ACHN (cell line): ENCODE measurements at places on chromosomes 6 and 20.

- DNase-seq = no peak
Measured at GRCh38 chr6:2125158-2125557, 120.2 kb downstream of the GMDS start.

DNA sequence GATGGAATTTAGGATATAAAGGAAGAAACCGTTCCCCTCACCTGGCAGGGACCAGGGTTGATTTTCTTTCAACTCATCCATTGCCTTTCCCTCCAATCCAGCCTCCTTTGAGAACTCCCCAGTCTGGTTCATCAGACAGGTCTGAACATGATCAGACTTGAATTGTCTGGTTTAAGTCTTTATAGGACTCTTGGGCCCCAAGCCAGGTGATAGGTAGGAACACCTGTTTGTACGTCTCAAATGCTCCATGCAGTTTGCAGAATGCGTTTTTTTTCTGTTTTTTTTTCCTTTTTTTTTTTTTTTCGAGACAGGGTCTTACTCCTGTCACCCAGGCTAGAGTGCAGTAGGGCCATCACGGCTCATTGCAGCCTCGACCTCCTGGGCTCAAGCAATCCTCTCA is 4.1 kb upstream of the CEP250 start:
- no peak for DNase-seq

DNA sequence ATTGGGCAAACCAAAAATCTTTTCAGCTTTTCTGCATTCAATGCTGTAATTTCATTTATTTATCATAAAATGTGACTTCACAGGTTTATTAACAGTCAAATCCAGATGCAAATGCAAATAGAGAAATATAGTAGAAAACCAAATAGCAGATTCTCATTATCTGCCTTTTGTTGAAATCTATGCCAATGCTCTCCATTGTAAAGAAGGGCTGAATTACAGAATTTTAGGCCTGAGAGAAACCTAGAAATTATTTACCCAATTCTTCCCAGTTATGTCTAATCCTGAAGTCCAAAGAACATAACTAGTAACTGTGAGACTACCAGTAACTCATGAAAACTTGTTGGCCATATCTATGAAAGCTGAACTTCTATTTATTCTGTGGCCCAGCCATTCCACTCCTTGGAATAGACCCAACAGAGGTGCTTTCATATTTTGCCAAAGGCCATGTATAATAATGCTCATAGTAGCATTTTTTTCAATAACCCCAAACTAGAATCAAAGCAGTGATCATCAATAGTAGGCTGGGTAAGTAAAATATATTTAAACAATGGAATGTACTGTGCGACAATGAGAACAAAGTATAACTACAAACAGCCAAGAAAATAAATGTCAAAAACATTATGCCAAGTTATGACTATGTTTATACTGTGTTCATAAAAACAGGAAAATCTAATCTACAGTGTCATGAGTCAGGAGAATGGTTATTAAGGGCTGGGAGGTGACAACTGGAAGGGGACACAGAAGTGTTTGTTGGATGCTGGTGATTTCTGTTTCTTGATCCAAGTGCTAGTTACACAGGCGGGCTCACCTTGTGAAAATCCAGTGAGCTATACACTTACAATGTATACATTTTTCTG is 183.8 kb downstream of the HS3ST5 start:
- DNase-seq = no peak

- no peak for DNase-seq
Measured at GRCh38 chr6:12473494-12473893, 183.3 kb downstream of the EDN1 start.

- no peak for DNase-seq
Measured at GRCh38 chr20:8287340-8287739, 155.3 kb downstream of the PLCB1 start.

- DNase-seq = no peak
Measured at GRCh38 chr20:46905364-46906125, 10.9 kb downstream of the EYA2 start.
